Renal cortex interstitium (tissue), 15 donors: ENCODE measurements at places on chromosomes 3 and 15.

DNA sequence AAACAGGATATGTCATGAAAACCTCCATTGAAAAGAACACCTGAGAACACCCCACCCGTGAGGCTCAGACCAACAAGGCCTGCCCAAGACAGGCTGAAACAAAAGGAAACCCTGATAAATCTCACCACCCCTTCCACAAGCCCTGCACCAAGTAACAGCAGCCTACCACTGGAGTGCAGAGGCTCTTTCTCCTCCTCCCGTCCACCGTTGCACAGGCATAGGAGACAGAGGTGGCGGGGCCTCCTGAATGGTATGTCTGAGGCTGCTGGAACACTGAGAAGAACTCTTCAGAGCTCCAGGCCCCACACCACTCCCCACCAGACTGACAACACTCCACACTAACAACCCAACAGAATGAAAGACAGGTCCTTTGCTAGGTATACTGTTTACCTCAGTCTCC lies 21.4 kb downstream of the CHDH start:
- DNase-seq, result no peak

GRCh38 chr3:107767897-107768605 lies 245.3 kb downstream of the BBX start:
- DNase-seq, result no peak

- no peak for DNase-seq
These were observed 10.6 kb upstream of the MANF start for GRCh38 chr3:51374456-51374855.

DNA sequence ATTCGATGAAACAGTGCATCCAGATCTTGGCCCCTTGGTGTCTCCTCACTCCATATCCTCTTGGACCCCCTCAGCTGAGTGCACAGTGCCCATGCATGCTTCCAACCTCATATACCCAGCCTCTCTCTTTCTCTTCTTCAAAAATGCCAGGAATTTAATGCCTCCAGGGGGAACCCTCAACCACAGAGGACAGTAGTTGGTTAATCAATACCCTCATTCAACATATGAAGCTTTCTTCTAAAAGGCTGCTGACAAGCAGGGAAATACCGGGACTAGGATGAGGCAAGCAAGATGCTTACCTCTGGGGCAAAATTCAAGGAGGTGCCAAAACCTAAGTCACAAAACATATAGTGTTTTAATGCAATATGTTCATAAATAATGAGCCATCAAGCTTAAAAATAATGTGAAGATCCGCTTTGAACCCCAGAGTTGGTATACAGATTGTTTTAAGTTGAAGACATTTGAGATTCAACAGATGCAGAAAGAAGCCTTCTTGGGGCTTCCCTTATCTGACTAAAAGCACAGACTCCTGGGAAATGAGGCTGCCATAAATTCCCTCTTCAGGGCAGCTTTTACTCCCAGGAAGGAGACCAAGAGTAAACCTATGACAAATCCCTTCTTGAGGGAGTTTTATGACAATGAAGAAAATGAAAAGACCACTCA lies 48.2 kb upstream of the FHIT start:
- DNase-seq, result no peak

GRCh38 chr15:48244921-48245320 lies 38.8 kb downstream of the SLC12A1 start:
- no peak for DNase-seq

GRCh38 chr15:75809986-75810750 lies 33.1 kb upstream of the UBE2Q2 start:
- no peak for DNase-seq

GRCh38 chr3:22322861-22323260 lies 571.9 kb upstream of the ZNF385D start:
- no peak for DNase-seq

DNA sequence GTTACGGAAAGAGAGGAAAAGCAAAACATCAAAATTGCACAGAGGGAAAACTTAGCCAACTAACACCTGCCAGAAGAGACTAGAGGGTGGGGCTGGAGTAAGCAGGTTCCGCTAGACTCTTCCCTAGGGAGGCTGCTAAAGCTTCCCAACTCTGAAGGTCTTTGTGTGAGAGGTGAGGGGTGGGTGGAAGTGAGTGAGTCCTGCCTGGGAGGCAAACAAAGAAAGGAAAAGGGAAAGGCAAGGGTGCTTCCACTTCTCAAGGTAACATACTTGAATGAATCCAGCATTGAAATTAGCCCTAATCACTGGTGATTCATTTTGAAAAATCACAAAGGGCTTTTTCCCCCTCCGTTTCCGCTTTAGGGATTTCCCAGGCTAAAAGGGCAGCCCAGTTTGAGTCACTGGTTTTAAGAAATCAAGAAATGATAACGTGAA lies 220.5 kb upstream of the ADAMTS9 start:
- no peak for DNase-seq

DNA sequence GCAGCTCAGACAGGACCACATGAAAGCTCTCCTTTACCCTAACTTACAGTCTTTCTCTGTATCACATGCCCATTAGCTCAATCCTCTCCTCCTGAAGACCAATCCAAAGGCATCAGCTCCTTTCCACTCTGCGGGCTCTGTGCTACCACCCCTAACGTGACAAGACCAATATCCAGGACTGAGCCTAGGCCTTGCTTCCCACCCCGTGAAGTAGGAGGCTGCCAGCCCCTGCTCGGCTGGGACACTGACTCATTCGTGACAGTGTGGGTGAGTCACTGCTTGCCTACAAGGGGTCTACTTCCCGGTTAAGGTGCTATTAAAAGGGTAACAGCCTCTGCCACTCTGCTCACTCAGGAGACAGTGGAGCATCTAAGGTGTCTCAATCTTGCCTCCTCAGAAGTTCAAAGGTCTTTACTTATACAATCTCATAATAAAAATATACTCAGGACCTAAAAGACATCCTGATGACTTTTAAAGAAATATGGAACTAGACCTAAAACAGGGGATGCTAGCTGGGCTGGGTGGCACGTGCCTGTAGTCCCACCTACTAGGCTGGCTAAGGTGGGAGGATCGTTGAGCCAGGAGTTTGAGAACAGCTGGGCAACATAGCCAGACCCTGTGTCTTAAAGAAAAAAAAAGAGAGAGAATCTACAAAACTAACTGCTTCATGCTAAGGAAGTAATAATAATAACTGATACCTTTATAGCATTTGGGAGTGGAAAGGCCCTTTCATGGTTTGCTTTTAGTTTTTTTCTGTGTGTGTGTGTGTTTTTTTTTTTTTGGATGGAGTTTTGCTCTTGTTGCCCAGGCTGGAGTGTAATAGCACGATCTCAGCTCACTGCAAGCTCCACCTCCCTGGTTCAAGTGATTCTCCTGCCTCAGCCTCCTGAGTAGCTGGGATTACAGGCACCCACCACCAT lies 55.0 kb downstream of the TMEM44 start:
- no peak for DNase-seq

- no peak for DNase-seq
These were observed 116.2 kb upstream of the LRRFIP2 start for GRCh38 chr3:37290551-37290950.

GRCh38 chr3:102394517-102394916 lies 40.3 kb upstream of the ZPLD1 start:
- DNase-seq, result no peak

GRCh38 chr3:82506204-82506603 lies 744.8 kb upstream of the GBE1 start:
- DNase-seq, result no peak

- DNase-seq, result no peak
These were observed 54.8 kb upstream of the ATP2C1 start for GRCh38 chr3:130838898-130839600.

- DNase-seq, result no peak
These were observed 81.5 kb upstream of the KCNAB1 start for GRCh38 chr3:156038869-156039268.

DNA sequence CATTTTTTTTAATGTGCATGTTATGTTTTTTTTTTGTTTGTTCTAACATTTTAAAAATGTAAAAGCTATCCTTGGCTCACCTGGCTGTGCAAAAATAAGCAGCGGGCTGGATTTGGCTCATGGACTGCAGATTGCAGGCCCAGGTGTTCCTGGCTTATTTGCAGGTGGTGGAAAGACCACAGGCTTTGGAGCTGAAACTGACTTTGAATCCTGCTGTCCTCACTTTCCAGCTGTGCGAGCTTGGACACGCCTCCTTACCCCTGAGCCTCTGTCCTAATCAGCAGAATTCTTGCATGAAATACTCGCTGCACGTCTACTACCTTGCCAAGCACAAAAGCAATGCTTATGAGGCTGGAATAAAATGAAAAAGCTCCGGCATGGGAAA lies 188.7 kb upstream of the TPM1 start:
- no peak for DNase-seq

- DNase-seq, result no peak
These were observed 237.7 kb upstream of the WNT5A start for GRCh38 chr3:55724821-55725220.

GRCh38 chr15:36527235-36528162 lies 51.9 kb upstream of the CDIN1 start:
- peak; percentile 40 for DNase-seq

DNA sequence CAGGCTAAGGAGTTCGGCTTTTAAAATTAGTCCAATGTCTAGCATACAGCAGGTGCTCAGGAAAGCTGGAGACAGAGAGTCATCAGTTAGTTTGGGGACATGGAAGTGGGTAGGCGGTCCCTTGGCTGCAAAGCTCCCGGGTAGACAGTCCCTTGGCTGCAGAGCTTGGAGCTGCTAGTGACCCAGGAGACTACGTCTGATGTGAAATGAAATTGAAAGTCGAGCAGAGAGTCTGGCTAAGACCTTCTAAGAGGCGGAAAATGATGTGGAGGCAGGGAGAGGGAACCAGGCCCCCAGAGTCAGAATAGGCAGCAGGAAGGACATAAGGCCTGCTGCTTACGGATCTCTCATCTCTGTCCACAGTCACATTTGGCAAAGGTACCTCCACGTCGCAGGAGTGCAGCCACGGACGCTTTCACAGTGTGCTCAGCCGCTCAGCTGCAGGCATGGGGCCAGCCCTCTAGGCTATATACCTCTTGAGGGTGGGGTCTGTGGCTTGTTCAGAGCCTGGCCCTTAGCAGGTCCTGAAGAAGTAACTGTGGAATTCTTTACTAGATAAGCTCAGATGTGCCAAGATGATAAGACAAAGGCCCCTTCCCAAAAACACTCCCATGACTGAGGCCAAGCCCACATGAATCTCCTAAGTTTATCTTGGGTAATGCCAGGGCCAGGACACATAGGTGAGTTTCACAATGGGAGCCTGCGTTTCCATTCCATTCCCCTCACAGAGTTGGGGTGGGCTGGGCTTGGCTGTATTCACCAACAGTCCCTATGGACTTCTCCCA lies 131.7 kb downstream of the XXYLT1 start:
- no peak for DNase-seq

GRCh38 chr3:101828276-101828675 lies 21.0 kb upstream of the NFKBIZ start:
- no peak for DNase-seq

GRCh38 chr15:66766282-66767230 lies 64.5 kb downstream of the SMAD6 start:
- DNase-seq, result no peak

DNA sequence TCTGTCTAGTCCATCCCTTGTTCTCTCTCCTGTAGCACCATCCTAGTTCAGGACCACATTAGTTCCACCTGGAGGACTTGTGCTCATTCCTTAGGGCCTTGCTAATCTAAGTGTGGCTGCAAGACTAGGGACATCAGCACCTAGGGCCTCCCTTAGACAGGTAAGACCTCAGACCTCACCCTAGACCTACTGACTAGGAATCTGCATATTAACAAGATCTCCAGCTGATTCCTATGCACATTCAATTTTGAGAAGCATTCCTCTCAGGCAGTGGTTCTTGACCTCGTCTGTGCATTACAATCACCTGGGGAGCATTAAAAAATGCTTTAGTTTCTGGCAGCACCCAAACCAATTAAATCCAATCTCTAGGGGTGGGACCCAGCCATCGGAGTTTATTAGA lies 238.4 kb upstream of the RGMA start:
- no peak for DNase-seq

- DNase-seq, result no peak
These were observed 68.1 kb downstream of the TMEM266 start for GRCh38 chr15:76127880-76128279.

GRCh38 chr3:151155409-151156128 lies 47.4 kb downstream of the GPR171 start:
- DNase-seq, result no peak

- DNase-seq, result no peak
These were observed 103.0 kb upstream of the TGFBR2 start for GRCh38 chr3:30503446-30503845.

DNA sequence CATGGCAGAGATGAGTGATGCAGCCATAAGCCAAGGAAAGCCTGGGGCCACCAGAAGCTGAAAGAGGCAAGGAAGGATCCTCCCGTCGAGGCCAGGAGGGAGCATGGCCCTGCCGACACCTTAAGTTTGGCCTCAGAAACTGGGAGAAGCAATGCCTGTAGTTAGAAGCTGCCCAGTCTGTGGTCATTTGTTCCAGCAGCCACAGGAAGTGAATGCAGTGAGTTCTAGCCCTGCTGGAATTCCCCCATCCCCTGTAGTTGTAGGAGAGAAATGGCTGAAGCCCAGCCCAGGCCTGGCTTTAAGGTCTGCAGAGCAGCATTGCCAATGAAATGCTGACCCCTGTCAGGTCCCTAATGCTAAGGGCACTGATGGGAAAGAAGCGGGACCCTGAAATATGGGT lies 12.2 kb upstream of the CHSY1 start:
- no peak for DNase-seq

GRCh38 chr3:121998030-121998580 lies 23.9 kb downstream of the ILDR1 start:
- DNase-seq, result no peak

DNA sequence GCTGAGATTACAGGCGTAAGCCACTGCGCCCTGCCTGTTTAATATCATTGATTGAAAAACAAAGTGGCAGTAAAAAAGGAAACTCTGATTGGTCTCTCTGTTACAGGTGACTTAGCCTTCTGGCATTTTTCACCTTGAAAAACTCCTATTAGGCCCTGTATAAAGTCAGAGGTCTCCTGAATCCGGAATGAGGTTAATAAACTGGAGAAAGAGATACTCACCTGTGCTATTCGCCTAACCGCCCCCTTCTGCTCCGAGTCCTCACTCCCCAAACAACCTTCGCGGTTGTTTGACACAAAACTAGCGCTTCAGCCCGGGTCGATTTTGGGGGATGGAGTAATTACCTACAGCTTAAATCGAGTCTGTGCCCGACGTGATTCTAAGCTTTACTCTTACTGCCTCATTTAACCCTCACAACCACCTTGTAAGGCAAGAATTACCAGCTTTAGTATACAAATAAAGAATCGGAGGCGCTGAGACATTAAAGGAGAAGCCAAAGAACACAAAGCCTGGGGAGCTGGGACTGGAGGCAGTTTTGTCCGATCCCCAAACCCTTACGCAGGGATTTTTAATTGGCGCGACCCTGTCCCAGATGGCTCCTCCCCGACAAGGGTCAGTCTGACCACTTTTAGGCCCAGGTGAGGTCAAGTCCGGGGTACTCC lies 441 bp downstream of the CEP70 start:
- DNase-seq, result no peak

GRCh38 chr15:75921732-75922703 lies 18.3 kb downstream of the FBXO22 start:
- no peak for DNase-seq
